ENCODE measurements at places on chromosomes 2 and 18.

GRCh38 chr2:237096911-237097310 lies 11.2 kb downstream of the COPS8 start:
- no peaks in the 10 kb centered on the region for H3K27me3 ChIP-seq
- no peak overlapping the region for H3K27ac ChIP-seq
- no peak for DNase-seq
- no peaks in the 10 kb centered on the region for H3K4me1 ChIP-seq
- H3K4me3 ChIP-seq = no peak overlapping the region

DNA sequence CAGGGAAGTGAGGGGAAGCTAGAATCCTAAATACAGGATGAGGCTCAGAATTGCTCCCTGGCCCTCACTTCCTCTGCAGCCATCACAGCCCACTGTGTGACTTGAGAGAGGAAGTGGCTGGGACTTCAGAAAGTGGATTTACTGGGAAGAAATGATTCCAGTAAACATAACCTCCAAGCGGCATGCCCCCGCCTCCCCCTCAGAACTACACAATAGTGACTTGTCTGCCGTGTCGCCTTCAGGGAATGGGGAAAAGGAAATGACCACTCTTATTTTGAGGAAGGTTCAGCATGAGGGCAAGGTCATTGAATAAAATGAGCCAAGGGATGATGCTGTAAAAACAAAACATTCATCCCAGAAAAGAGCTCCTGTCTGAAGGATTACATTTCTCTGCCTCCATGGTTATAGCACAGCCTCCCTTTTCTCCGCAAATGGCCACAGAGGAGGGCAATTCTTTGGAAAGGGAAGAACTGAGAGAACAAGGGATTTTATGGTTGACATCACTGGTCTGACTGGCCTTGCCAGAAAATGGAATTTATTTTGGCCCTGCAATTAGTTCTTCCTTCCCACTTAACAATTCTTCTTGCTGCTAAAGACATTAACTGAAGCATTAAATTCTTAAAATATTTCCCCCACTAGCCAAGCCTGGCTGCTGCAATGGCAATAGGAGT lies 78.9 kb upstream of the DAPL1 start:
- no peaks in the 10 kb centered on the region for H3K36me3 ChIP-seq
- H3K27me3 ChIP-seq = no peaks in the 10 kb centered on the region
- no peak overlapping the region for H3K27ac ChIP-seq
- H3K4me1 ChIP-seq = no peaks in the 10 kb centered on the region

DNA sequence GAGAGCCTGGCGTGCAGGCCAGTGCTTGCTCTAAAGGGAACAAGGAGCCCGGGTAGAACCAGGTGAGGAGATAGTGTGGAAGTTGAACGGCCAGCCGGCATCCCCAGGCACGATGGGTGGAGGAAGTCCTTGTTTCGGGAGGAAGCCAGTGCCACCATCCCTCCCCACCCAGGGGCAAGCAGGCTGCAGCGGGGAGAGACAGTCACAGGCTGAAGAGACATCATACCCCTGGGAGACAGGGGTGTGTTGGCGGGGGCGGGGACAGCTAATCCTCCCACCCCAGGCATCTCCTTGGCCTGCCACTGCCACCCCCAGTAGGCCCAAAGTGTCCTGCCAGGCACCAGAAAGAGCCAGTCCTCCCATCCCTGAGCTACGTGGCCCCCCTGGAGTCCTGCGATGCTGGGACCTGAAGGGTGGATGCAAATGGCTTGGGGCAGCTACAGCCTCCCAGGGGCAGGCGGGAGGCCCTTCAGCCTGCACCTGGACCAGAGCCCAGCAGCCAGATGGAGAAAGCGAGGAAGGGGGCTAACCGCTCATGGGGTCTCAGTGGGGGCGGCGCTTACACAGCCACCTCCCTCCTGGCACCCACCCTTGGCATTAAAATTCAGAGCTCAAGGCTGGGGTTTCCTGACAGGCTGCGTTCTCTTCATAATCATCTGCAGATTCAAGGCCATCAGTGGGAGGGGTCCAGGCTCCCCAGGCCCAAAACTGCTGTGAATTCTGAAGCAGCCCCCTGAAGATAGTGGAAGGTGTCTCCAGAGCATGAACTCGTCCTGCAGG lies 14.8 kb upstream of the GPR55 start:
- no peaks in the 10 kb centered on the region for H3K4me1 ChIP-seq
- DNase-seq = no peak
- no peaks in the 10 kb centered on the region for H3K36me3 ChIP-seq
- no peak overlapping the region for H3K27ac ChIP-seq

DNA sequence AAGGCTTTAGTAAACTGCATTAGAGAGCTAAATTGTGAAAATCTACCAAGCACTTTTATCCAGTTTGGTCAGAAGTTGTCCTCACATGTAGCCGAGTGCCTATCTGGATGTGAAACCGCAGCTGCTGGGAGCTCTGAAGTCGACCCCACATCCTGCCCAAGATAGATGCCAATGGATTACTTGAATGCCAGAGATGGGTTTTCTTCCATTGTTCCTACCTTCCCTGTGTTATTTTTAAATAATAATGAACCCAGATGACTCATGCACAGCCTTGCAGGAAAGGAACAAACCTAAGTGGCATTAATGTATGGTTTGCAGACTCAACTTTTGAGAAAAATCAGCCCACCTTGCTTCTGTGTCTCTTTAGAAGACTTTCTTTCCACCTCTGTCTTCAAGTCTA lies 408.5 kb downstream of the FBXO15 start:
- H3K27ac ChIP-seq = no peak overlapping the region
- no peak overlapping the region for H3K4me3 ChIP-seq

DNA sequence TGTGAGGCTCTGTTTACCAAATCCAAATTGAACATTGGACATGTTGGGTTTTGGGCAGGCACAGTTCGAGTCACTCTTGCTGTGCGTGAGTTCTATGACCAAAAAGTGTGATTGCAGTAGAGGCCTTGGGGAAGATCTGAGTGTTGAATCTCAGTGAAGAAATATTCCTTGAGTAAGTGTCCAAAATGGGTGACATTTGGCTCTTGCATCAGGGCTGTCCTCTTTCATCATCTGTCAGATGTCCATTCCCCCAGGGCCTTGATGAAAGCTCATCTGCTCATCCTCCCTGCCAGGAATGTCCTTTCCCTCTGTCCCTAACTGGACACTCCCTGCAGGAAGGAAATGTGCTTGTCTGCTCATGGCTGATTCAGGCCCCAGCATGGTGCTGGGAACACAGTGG lies 6.4 kb upstream of the SFTPB start:
- no peak overlapping the region for H3K4me3 ChIP-seq
- no peak for DNase-seq
- no peaks in the 10 kb centered on the region for H3K27me3 ChIP-seq
- H3K36me3 ChIP-seq = no peaks in the 10 kb centered on the region
- no peak overlapping the region for H3K27ac ChIP-seq

GRCh38 chr2:239662413-239663120 lies 261.7 kb upstream of the HDAC4 start:
- H3K27me3 ChIP-seq = peaks cover 84% of the 10 kb centered on the region
- H3K36me3 ChIP-seq = no peaks in the 10 kb centered on the region
- no peak overlapping the region for H3K27ac ChIP-seq
- H3K4me3 ChIP-seq = no peak overlapping the region
- no peaks in the 10 kb centered on the region for H3K4me1 ChIP-seq
